CD4-positive, alpha-beta T cell (primary cell): ENCODE measurements at places on chromosomes 6 and 20.

- DNase-seq = no peak
Observed at GRCh38 chr6:136736281-136736960, 55.9 kb downstream of the MAP3K5 start.

DNA sequence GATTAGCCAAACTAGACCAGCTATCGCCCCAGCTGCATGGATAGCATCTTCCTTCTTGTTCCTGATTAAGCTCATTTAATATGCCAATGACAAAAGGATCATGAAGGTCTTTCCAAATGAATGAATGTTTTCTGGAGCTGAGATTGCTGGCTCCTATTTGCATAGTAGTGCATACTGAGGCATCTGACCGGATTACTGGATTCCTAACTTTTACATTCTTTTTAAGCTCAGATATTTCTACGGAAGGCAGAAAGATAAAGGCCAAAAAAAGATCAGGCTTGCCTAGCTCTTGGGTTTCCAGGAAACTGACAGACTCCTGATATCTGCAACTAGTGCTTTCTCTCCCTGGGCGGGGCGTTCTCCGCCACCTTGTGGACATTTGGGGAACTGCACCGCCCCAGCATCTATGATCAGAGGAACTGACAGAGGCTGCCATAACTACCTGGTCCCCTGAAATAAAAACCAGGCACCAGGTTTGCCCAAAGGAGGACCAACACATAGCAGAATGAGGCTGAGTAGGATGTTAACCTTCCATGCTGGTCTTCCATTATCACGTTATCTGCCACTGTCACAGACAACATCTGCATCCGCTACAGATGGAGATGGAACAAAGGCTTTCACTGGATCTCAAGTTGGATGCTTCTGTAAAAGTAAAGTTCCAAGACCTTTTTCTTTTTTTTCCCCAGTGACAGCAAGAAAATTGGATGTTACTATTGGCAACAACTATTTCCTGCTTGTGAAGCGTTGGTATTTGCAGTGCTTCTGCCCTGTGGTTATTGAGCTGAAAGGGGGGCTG, 33.2 kb downstream of the NT5E start:
- peak; percentile 80 for DNase-seq

- DNase-seq = no peak
Observed at GRCh38 chr20:20342066-20342465, 25.8 kb upstream of the INSM1 start.

- DNase-seq = no peak
Observed at GRCh38 chr20:8061861-8062518, 42.4 kb upstream of the TMX4 start.

- DNase-seq = no peak
Observed at GRCh38 chr6:149138699-149139294, 178.7 kb upstream of the TAB2 start.

- no peak for DNase-seq
Observed at GRCh38 chr20:39676857-39677391, 714.8 kb downstream of the DHX35 start.

DNA sequence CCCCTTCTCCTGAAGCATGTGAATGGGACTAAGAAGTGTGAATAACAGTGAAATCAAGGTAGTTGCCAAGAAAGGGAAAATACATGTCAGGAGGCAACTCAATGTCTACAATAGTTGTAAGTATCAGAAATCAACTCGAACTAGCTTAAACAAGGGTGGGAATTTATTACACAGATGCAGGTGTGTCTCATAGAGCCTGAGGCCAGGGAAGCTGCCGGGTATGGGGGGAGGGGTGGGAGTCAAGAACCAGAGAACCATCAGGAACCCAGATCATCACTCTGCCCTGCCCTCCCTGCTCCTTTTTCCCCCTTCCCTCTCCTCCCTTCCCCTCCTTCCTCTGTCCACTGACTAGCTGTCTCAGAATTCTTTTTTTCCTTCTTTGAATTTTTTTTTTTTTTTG, 34.9 kb upstream of the BMP6 start:
- no peak for DNase-seq

GRCh38 chr6:13788820-13789219, 25.5 kb downstream of the MCUR1 start:
- DNase-seq = no peak
